ENCODE measurements at places on chromosomes 7 and 10. TPM values are rescaled to one million over a fixed set of nuclear protein-coding genes. Genes with fewer than 3 reads are reported as not detected.

SVOPL gene
- not detected for polyA plus RNA-seq

LRRTM3 gene
- polyA plus RNA-seq, result 2.7 TPM

DNA sequence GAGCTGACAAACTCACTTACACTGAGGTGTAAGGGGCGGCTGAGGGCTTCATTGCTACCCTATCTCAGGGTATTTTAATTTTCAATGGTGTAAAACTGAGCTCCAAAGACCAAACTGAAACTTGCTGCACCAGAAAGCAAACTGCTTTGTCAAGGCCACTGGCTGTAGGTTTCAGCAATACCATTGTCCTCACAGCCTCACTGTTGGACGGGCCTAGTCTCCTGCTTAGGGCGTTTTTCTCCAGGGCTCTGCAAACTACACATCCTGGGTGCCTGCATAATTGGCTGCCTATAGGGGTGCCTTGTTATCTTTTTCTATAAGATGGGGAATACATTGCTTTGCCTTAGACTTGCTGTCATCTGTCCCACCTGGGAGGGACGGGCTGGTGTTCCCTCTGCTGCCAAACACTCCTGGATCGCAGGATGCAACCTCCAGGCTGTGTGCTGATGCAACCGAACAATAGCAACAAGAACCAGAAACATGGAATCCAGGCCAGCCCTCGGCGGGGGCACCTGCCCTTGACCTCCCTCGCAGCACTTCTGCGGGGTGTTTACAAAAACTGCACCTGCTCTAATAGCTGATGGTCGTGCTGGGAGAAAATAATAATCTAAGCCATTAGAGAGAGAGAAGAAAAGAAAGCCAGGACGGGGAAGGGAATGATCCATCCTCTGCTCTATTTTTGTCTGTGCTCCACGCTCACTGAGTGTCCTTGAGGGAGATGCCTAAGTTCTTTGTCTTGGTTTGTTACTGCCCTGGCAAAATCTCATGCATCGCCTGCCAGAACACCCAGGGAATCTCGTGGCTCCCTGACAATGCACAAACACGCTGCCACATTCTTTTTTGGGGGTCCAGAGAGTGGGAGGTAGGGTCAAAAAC is 104.5 kb downstream of the GALNT17 start:
- DNase-seq, result no peak

DNA sequence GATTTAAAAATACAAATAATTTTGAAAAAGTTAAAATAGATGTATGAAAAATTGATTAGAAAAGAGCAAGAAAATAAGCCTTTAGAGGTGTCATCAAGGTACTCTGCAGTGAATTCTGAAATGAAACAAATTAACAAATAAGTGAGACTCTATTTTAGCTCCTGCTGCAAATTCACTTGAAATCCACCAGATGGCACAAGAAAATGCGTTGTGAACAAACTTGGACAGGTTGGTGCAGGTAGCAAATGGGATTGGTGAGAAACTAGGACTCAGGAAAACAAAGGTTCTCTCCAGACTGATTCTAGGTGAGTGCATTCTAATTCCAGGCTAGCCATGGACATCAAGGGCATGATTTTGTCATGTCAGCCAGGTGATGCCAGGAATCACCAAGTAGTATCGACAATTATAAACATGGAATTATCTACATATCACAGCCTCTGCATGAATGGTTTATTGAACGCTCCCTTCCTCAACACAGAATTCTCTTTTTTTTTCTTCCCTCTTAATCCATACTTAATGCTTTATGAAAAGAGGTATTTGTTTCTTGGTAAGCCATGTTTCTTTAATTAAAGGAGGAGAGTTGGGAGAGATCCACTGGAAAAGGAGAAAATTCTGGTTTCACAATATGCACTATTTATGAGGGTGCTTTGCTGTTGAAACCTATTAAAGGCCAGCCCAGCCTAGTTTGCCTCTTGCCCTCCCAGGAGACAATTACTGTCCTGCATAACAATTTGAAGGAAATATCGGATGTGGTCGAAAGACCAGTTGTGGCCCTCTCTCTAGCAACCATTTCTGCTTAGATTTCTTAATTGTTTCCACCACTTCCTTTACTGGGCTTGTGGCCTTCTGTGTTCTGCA is 118.1 kb downstream of the ZNF365 start:
- no peak for DNase-seq

- DNase-seq, result peak; percentile 52
Observed at GRCh38 chr10:89301232-89301631, 614 bp upstream of the IFIT2 start.

SLC16A12 gene
- polyA plus RNA-seq, result 1.7 TPM

TRIM4 gene
- not detected for polyA plus RNA-seq

BICC1 gene
- polyA plus RNA-seq, result 17.2 TPM
